Tracheal epithelial cell (primary cell): ENCODE measurements at places on chromosomes 12 and 14. TPM values are rescaled to one million over a fixed set of nuclear protein-coding genes. Genes with fewer than 3 reads are reported as not detected.

Gene DDN
- total RNA-seq, result 0.43 and 0.48 TPM in 2 replicates

Gene ABCB9
- total RNA-seq, result 3.1 and 8.3 TPM in 2 replicates

Gene PPP1R1A
- total RNA-seq, result 0.72 TPM in 1 of 2 replicates, not detected in the other

Gene IL22
- total RNA-seq, result not detected in 2 replicates

Gene REM2
- 0.43 TPM in 1 of 2 replicates, not detected in the other for total RNA-seq

Gene ARHGEF25
- total RNA-seq, result 1.9 and 2.2 TPM in 2 replicates

Gene TMEM30B
- total RNA-seq, result 14.5 and 20.5 TPM in 2 replicates
